Cortex of kidney (tissue), 1 donor: ENCODE measurements at places on chromosomes 3 and 15.

DNA sequence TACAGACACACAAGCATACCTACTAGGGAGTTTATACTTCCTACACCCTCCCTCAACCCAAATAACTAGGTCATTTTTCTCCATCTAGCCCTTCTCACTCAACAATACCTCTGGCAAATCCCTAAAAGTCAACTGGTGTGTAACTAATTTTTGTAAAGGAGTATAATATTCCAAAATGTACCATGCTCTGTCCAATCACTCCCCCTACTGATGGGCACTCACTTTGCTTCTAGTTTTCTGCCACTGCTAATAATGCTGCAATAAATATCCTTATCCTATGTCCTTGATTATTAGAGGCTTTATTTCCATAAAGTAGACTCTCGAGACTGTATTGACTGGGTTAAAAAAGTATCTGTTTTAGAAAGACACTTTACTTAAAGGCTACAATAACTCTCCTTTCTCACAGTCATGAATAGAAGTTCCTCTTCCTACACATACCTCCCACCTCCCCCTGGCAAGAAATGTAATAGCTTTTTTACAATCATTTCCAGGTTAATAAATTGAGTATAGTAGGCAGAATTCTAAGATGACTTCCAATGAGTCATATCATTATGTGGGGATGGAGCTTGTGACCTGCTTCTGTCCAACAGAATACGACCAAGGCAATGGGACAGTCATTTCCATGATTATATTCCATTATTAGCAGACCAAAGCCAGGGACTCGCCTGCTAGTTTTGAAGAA lies 30.0 kb downstream of the SHQ1 start:
- no peak for DNase-seq

DNA sequence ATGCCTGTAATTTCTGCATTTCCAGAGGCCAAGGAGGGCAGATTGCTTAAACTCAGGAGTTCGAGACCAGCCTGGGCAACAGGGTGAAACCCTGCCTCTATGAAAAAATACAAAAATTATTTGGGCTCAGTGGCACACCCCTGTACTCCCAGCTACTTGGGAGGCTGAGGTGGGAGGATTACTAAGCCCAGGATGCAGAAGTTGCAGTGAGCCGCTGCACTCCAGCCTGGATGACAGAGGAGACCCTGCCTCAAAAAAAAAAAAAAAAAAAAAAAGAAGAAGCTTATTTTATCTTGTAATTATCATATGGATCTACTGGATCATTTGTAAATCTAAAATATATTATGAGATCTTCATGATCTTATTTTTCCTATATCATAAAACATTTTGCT lies 84.1 kb downstream of the PPCDC start:
- DNase-seq, result no peak

GRCh38 chr15:42070976-42071350 lies 23.4 kb downstream of the PLA2G4D start:
- no peak for DNase-seq

GRCh38 chr3:42098171-42098570 lies 7.0 kb downstream of the TRAK1 start:
- no peak for DNase-seq

DNA sequence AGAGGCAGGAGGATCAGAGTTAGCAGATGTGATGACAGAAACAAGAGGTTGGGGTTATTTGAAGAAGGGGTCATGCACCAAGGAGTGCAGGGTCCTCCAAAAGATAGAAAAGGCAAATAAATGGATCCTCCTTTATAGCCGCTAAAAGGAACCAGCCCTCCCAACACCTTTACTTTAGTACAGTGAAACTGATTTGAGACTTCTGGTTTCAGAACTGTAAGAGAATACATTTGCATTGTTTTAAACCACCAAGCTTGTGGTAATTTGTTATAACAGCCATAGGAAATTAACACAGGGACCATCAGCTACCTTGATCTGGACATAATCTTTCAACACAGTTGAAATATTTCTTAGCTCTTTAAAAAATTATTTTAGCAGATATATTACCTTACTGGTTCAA lies 166.6 kb downstream of the TIGIT start:
- no peak for DNase-seq

DNA sequence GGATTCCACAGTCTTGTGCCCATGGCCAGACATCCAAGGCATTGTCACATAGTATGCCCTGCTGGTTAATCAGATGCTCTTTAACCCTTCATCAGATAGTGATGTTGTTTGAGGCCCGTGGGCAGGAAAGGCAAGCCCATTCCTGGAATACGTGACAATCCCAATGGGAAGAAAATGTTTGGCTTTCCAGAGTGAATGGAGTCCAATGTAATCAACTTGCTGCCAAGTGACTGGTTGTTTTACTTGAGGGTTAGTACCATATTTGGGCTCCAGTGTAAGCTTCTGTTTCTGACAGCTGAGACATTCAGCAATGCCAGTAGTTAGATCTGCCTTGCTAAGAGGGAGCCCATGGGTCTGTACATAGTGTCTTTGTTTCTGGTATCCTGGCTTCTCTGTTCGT lies 31.3 kb downstream of the RPL39L start:
- no peak for DNase-seq

- no peak for DNase-seq
Measured at GRCh38 chr15:21267671-21268395, 172.5 kb downstream of the POTEB3 start.

GRCh38 chr15:77784361-77785292 lies 151.9 kb upstream of the LINGO1 start:
- no peak for DNase-seq

DNA sequence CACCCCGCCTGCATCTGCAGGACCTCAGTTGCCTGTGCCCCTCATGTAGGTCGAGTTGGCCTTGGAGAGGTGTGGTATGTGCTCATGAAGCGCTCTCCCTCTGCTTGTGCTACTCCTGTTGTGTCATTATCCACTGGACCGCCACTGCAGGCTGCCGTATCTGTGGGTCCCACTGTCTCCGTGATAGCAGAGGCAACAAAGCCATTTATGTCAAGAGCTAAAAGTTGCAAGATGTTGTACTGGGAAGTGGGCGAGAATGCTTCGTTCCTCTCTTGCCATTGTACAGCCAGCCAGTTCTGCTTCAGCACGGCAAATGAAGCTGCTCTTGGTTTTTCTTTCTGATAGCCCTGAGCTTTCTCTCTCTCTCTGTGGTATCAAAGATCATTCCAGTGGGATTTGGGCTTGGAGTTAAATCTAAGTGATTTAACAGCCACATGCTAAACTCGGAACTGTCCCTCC lies 89.0 kb downstream of the TMEM212 start:
- DNase-seq, result no peak

GRCh38 chr3:18351823-18352744 lies 73.1 kb downstream of the SATB1 start:
- DNase-seq, result no peak

GRCh38 chr3:100978011-100978659 lies 15.1 kb downstream of the ABI3BP start:
- DNase-seq, result no peak

DNA sequence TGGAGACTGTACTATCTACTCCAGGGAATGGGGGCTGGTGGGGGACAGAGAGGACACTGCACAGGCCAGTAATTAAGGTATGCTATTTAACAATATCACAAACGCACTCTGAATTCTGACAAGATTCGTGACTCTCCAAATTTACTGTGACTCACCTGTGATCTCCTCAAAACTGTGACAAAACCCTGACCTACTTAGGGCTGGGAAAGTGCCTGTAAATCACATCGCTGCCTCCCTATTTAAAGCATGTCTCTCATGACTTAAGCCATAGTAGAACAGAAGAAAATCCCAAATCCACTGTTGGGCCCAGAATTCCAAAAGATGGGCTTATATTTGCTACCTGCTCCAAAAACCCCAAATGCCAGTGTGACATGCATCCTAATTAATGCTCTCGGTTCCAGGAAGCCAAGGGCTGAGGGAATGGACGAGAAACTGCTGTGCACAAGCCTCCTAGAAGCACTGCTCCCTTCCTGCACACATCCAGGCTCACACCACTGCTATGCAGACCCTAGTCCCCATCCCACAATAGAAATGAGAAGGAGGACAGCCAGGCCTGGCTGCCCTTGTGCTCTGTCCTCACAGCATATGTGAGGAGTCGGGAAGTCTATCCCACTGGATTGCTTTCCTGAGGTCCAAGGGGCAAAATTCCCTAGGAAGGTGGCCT lies 187.7 kb upstream of the CHRNA7 start:
- no peak for DNase-seq

- no peak for DNase-seq
Measured at GRCh38 chr15:63221346-63221745, 31.9 kb downstream of the RAB8B start.

DNA sequence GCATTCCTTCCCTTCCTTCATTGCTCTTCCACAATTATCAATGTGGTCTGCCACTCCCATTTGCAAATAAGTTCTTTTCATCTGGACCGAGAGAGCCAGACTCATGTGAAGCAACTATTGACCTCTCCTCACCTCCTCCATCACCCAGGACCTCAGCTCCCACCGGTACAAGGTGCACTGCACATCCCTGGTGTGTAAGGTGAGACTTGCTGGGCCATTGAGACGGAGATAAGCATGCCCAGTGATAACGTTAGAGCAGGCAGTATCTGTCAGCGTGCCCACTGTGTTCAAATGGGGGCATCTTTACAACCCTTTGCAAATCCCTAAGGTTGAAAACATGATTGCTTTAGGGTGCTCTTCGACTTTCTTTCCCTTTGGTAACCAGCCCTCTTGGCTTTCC lies 154.8 kb downstream of the ADAMTS17 start:
- no peak for DNase-seq

DNA sequence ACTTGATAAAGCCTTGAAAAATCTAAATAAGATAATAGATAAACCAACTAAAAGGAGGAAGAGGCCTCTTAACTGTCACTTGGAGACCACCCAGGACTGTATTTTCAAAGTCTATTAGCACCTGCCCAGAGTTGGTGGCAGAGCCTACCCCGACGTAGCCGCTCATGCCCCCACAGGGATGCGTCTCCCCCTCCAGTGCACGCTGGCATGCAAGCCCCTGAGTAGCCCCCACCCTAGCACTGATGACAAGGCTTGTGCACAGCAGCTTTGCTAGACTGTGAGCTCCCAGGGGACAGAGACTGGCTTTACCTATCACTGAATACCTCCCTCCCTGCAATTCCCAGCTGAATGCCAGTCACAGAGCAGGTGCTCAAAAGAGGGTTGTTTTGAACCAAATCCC lies 54.1 kb upstream of the HES1 start:
- no peak for DNase-seq

DNA sequence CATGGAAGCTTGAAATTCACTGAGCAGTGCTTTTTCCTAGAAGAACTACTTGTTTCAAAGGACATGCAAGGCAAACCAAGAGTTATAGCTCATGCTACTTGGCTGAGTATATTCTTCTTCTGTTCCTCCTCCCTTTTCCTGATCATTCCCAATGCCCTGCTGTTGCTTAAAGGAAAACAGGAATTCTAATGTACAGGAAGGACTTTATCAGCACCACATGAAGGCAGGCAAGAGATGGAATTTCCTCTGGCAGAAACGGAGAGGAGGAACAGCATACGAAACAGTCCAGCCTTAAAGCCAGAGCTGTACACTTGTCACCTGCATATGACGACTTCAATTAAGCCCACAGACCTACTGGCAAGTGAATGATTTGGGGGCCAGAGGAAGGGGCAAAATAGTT lies 15.7 kb downstream of the MEIS2 start:
- DNase-seq, result no peak

GRCh38 chr3:58321791-58322190 lies 10.9 kb upstream of the PXK start:
- no peak for DNase-seq

GRCh38 chr3:62367763-62368195 lies 5.6 kb downstream of the FEZF2 start:
- no peak for DNase-seq

DNA sequence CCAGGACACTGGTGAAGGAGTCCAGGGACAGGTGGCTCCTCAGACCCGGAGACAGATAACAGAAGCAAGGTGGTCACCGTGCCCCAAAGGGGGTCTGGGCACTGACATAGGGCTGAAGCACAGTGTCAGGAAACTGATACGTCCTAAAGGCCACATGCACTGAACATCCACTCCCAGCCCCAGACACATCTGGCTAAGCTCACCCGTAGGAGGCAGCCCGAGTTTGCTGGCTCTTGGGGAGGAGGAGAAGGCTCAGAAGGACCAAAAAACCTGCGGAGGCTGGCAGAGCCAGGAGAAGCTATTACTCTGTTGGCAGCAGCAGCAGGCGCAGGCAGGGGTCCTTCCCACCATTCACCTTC lies 1.2 kb downstream of the CACNA2D2 start:
- no peak for DNase-seq
